ENCODE measurements at places on chromosomes 6 and 20.

DNA sequence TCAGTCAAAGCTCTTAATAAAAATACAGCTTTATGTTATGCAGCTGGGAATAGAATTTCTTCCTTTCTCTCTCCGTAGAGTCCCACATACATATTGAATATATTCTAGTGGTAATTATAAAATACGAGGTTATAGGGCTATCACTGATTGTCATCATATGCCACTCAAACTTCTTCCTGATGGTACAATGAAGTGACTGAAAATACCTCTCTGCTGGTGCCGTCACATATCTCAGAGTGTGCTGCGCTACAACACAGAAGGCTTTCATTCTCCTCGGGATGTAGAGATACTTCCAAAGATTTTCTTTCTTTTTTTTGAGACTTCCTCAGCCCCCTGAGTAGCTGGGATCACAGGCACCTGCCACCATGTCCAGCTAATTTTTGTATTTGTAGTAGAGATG lies 249.9 kb downstream of the BTBD9 start:
- no peak for DNase-seq

DNA sequence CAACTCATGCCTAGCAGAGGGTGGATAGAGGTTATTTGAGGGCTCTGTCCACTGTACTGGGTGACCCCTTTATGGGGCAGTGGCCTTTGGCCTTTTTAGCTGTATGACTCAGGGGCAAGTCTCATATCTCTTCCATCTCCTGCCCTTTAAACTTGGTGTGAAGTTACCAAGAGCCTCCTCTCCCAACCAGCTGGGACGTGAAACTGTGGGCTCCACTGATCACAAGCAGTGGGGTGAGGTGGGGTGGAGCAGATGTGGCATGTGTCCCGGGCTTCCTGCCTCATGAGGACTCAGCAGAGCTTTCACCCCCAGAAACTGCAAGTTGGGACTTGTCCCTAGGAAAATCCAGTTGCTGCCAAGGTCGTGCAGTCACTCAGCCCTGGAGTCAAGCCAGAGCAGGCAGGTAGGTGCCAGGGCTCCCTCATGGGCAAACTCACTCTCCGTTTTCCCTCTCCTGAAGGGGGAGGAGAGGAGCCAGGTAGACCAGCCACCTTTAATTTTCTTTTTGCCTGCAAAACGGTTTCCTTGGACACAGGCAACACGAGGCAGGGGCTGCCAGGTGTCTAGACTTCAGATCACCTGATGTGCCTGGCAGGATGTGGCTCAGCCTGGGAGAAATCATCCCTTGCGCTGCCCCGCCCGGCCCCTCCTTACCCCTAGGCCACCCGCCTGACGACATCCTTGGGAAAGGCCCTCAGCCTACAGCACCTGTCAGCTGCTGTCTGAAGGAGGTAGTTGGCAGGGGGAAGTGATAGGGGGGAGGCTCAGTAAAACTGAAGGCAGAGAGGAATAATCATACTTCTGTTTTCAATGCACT lies 4.0 kb downstream of the CDKN1A start:
- no peak for DNase-seq

DNA sequence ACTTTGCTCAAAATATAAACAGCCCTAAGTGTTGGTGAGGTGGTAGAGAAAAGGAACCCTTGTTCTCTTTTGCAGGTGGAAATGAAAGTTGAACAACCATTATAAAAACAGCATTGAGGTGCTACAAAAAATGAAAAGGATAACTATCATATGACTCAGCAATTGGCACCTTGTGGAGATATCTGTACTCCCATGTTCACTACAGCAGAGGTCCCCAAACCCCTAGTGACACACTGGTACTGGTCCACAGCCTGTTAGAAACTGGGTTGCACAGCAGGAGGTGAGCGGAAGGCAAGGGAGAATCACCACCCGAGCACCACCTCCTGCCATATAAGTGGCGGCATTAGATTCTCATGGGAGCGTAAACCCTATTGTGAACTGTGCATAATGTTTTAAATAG lies 267.4 kb upstream of the THEMIS start:
- DNase-seq, result no peak

- DNase-seq, result no peak
Measured at GRCh38 chr20:40481337-40481736, 207.7 kb downstream of the MAFB start.

- DNase-seq, result no peak
Measured at GRCh38 chr6:23642849-23643248, 483.2 kb upstream of the NRSN1 start.

DNA sequence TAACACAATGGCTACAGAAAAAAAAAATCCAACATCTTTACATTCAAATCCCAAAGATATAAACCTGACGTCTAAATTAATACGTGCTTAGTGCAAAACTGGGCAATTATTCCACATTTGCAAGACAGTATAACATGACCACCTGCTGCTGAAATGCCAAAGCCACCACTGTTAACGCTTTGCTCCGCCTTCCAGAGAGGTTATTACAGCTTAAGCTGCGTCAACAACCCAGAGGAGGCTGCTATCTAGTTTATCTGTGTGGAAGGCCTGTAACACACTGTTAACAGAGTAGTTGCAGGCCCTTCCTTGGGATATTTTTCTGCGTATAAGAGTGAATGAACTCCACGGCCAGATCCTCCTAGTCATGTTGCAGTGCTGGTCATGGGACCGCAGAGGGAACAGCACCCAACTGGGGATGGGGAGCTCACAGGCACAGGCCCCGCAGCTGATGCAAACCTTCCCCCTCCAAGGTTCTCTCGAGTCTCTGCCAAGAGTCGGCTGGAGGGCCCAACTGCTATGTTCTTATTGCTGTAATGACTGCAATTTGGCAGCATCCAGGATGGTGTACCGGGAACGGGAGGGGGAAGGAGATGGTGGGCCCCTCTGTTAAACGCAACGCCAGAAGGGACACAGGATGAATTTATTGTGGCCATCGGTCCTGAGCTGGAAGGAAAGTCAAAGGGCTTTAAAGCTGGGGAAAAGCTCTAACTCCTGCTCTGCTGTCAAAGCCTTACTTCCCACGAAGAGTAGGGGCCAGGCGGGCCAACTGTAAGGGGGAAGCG lies 993 bp upstream of the NCOA7 start:
- DNase-seq, result peak; percentile 54

GRCh38 chr20:58457083-58457695 lies 58.0 kb downstream of the APCDD1L start:
- no peak for DNase-seq

GRCh38 chr20:33093074-33093473 lies 13.6 kb downstream of the BPIFB4 start:
- DNase-seq, result no peak

DNA sequence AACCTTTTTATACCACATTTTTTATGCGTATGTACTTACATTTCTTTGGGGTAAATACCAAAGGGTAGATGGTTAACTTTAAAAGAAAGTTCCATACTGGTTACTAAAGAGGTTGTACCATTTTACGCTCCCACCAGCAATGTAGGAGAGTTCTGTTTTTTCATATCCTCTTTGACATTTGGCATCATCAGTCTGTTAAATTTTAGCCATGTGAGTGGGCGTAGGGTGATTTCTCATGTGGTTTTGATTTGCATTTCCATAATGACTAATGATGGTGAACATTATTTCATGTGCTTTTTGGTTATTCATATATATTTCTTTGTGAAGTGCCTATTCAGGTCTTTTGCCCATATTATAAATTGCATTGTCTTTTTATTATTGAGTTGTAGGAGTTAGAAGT lies 194.2 kb downstream of the PRL start:
- DNase-seq, result no peak

DNA sequence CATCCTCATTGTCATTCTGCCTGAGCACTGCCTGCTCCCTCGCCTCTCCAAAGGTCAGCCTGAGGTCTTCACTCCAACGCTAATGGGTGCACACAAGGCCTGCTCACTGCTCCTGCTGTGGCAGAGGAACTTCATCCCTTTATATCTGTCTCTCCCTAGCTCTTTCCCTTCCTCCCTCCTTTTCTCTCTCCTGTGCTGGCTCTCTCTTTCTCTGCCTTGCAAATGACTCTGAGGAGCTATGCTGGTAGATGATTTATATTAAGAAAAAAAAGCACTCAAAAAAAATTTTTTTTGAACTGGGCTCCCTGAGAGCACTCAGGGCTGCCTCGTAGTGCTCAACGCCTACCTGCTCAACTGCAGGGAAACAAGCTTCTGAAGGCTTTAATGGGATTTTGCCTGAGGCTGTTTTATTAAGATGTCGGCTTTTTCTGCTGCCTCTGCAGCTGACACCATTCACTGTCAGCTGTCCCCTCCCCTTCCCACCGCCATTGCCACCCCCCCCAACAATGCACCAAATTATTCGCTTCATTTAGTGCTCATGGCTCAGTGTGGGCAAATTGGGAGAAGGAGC lies 137.7 kb upstream of the DEFB112 start:
- no peak for DNase-seq

DNA sequence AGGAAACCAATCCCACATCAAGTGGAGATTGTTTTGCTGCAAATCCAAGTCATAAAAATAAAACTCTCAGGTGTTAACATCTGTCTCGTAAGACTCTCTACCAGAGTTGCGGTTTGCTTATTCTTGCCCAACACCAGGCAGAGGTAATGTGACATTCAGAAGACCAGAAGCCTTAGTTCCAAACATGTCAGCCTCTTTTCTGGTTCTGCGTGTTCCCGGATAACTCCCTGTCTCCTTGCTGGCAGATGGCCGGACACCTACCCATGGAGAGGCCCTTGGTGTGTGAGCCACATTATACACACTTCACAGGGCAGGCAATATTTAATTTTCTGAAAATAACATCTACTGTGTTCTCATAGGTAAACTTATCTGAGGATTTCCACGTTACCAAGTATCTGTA lies 73.4 kb downstream of the GMPR start:
- DNase-seq, result peak; percentile 42

DNA sequence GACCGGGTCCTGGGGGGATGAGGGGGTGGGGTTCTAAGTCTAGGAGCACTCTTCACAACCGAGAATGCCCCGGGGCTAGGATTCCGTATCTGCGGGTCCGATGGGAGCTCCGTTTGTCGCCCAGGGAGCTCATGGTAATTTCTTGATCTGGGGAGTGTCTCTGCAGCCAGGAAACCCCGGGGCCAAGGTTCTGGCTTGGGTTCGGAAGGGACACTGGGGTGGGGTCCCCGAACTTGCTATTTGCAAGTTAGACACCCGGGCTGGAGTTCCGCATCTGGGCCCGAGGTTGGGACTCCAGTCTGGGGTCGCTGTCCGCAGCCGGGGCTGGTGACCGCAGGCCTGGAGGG lies 397 bp downstream of the PEDS1 start:
- DNase-seq, result no peak

- DNase-seq, result no peak
Measured at GRCh38 chr6:158009114-158009891, 27.6 kb downstream of the SYNJ2 start.

GRCh38 chr6:134035823-134036296 lies 16.6 kb downstream of the SLC2A12 start:
- DNase-seq, result no peak

- DNase-seq, result no peak
Measured at GRCh38 chr20:888057-888456, 28.1 kb downstream of the ANGPT4 start.

DNA sequence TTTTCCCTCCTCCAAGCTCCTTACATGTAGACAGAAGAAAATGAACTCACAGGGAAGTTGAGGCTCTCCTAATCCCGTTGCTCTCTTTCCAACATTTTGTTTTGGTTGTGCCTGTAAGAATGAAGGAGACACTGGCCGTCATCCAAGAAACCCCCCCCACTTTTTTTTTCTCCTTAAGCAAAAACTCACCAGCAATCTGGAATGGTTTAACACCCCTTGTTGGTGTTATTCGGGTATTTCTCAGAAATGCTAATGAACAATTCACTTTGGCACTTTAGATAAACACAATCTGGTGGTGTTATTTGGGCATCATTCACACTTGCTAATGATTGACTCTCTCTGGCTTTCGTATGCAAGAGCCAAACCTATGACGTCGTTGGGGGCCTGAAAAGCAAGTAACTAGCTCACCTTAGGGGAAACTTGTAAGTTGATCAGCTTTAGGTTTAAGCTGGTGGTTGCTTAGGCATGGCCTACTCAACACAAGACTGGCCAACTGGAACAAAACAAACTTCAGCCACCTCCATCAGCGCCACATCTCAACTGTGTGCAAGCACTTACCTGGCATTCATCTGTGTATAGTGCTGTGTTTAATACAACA lies 24.3 kb upstream of the OLIG3 start:
- DNase-seq, result no peak

- DNase-seq, result no peak
Measured at GRCh38 chr6:170460641-170461040, 92.5 kb downstream of the PSMB1 start.

DNA sequence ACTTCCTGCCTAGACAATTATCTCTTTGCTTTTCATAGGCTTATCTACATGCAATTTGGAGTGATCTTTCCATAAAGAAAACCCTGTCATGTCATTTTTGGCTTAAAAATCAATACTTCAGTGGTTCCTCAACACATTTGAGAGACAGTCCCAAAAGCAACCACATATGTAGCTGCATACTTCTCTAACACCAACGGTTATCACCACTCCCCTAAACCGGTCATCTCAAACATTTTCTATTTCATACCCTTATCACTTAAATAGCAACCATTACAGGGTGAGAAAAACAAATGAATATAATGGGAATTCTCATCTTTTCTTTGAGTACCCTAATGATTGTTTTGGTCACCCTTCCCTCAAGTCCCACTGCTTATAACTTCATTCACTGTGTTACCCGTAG lies 5.1 kb downstream of the GLO1 start:
- no peak for DNase-seq

GRCh38 chr6:13268913-13269518 lies 59.3 kb downstream of the TBC1D7 start:
- DNase-seq, result no peak

- no peak for DNase-seq
Measured at GRCh38 chr20:45751721-45752120, 29.6 kb downstream of the SPINT4 start.

- DNase-seq, result peak; percentile 49
Measured at GRCh38 chr20:34129518-34130162, 17.6 kb upstream of the EIF2S2 start.

- DNase-seq, result no peak
Measured at GRCh38 chr20:53258741-53259140, 286.6 kb downstream of the TSHZ2 start.

GRCh38 chr6:63816401-63816981 lies 180.9 kb downstream of the PHF3 start:
- no peak for DNase-seq

DNA sequence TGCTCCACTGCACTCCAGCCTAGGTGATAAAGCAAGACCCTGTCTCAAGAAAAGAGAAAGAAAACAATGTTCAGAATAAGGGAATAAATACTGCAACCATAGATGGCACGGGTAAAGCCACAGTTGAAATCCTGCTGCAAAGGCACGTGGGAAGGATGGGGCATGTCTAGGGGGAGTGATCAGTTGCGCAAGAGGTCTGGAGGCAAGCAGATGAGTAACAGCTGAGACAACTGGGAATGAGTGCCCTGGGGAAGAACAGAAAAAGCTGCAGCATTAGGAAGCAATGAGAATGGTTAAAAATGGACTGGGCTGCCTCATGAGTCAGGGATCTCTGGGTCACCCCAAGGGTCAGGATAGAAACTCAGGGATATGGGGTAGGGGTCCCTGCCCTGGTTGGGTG lies 96.3 kb downstream of the GMPR start:
- no peak for DNase-seq

DNA sequence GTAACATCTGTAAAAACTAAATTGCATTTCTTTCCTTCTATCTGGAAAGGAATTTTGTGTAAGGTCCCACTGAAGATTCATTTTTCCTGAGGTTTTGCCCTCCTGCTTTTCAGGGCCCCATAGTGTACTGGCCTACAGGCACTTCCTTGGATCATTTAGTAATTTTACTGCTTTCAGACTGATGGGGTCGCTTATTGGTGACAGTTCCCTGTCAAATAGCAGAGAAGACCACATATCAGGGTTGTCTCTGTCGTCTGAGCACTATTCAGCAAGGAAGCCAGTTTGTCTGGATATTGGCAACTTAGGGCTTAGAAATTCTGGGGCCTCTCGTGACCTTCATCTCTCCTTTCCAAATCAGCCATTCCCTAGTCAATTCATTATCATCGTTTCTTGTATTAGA lies 3.5 kb downstream of the GRM1 start:
- no peak for DNase-seq

Data from NCI-H524 treated with DMSO at 0.1 percent for 48 hours (cell line).